NCI-H187 (cell line): ENCODE measurements at places on chromosomes 1 and 21.

GRCh38 chr1:81660286-81660685 is 140.4 kb upstream of the ADGRL2 start:
- no peak for DNase-seq

DNA sequence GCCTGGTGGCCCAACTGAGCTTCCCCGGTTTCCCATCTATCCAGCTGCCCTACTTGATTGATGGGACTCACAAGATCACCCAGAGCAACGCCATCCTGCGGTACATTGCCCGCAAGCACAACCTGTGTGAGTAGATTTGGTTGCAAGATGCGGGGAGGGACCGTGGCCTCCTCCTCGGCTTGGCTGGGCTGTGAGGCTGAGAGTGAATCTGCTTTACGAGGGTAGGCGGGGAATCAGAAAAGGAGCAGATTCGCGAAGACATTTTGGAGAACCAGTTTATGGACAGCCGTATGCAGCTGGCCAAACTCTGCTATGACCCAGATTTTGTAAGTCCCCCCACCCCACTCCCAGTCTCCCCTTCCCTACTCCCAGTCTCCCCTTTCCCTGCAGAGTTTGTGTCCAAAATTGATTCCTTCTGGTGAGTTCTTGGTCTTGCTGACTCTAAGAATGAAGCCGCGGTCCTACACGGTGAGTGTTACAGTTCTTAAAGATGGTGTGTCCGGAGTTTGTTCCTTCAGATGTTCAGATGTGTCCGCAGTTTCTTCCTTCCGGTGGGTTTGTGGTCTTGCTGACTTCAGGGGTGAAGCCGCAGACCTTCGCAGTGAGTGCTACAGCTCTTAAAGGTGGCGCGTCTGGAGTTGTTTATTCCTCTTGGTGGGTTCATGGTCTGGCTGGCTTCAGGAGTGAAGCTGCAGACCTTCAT is 1.5 kb downstream of the GSTM2 start:
- DNase-seq, result no peak

DNA sequence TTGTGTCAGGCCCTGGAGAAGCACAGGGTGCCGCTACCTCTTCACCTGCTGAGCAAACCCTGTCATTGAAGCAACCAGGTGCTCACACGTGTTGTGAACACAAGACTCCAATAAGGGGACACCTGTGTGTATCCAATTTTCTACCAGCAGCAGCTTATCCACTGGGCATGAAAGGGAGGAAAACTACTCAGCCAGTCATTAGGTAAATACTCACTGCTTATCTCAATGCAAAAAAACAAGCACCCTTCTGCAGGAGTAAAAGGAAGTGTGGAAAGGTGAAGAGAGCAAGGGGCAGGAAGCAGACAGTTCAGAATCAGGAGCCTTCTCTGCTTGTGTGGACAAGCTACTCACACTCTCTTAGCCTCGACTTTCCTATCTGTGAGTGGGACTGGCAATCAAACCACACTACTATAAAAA is 148.9 kb downstream of the ETS2 start:
- peak; percentile 27 for DNase-seq

- DNase-seq, result no peak
Measured at GRCh38 chr1:61241973-61242381, 159.6 kb downstream of the NFIA start.
